ENCODE measurements at places on chromosomes 4 and X.

DNA sequence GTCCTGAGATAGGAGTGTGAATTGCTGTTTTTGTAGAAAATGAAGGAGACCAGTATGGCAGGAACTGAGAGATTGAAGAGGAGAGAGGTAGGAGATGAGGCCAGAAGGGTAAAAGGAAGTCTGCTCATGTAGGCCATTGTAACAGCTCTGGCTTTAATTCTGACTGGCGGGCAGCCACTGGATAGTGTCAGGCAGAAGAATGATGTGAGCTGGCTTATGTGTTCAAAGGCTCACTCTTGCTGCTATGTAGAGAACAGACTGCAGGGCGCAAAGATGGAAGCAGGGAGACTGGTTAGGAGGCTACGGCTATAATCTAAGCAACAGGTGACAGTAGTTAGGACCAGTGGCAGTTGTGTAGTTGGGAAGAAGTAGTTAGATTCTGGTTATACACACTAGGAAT is 160.2 kb upstream of the FGF13 start:
- H3K36me3 ChIP-seq = no peaks in the 10 kb centered on the region
- no peaks in the 10 kb centered on the region for H3K27me3 ChIP-seq
- DNase-seq = no peak
- H3K4me3 ChIP-seq = no peak overlapping the region

DNA sequence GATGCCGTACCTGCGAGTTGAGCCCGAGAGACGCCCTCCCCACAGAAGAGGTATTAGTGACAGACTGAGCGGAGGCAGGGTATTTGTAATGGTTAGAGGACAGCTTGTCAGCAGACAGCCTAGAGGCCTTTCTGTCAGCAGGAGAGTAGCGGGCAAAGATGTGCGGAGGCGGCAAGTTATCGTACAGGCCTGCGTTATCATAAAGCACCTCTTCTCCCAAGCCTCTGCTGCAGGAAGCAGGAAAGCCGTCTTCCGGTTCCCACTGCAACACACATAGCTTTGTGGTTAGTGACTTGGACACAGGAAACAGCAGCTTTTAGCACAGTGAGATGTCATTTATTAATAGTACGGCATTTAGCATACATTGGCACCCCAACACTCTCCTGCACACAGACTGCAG is 158.3 kb downstream of the AFAP1 start:
- H3K27ac ChIP-seq = no peak overlapping the region
- H3K4me3 ChIP-seq = no peak overlapping the region
- H3K4me1 ChIP-seq = no peaks in the 10 kb centered on the region
- H3K27me3 ChIP-seq = no peaks in the 10 kb centered on the region

- H3K4me1 ChIP-seq = no peaks in the 10 kb centered on the region
- no peak for DNase-seq
- no peak overlapping the region for H3K27ac ChIP-seq
Measured at GRCh38 chr4:27288496-27288895, 427.9 kb downstream of the STIM2 start.

- no peak overlapping the region for H3K27ac ChIP-seq
- DNase-seq = no peak
- no peaks in the 10 kb centered on the region for H3K36me3 ChIP-seq
- H3K4me3 ChIP-seq = no peak overlapping the region
- no peaks in the 10 kb centered on the region for H3K27me3 ChIP-seq
Measured at GRCh38 chr4:84220990-84221389, 278.1 kb downstream of the NKX6-1 start.

- DNase-seq = peak; percentile 57
- H3K36me3 ChIP-seq = no peaks in the 10 kb centered on the region
- H3K27me3 ChIP-seq = no peaks in the 10 kb centered on the region
- H3K4me1 ChIP-seq = no peaks in the 10 kb centered on the region
- no peak overlapping the region for H3K4me3 ChIP-seq
Measured at GRCh38 chrX:21985332-21985777, 44.8 kb downstream of the SMS start.

- H3K27ac ChIP-seq = no peak overlapping the region
- H3K4me3 ChIP-seq = no peak overlapping the region
- H3K27me3 ChIP-seq = no peaks in the 10 kb centered on the region
- H3K4me1 ChIP-seq = peaks cover 4% of the 10 kb centered on the region
- peak; percentile 10 for DNase-seq
Measured at GRCh38 chr4:2835978-2836377, 7.7 kb upstream of the ADD1 start.

DNA sequence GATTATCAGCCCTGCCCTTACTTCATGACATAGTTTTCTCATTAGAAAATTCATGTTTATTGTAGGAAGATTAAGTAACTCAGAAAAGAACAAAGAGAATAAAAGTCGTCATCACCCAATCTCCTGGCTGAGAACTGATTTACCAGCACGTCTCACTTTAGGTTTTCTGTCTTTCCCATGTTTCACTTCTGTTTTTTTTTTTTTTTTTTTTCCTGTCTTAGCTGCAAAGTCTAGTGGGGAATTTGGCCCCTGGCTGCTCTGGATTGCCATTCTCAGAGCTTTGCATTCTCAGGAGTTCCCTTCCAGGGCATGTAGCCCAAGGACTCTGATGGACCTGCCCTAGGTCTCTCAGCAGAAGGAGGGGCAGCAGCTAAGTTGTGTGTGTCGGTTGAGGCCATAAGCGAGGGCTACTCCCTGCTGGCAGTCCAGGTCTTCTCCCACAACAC is 57.8 kb downstream of the TMEM131L start:
- no peaks in the 10 kb centered on the region for H3K36me3 ChIP-seq
- peak overlapping the region; percentile 38 for H3K27ac ChIP-seq
- peak; percentile 57 for DNase-seq
- no peak overlapping the region for H3K4me3 ChIP-seq
- H3K27me3 ChIP-seq = no peaks in the 10 kb centered on the region

DNA sequence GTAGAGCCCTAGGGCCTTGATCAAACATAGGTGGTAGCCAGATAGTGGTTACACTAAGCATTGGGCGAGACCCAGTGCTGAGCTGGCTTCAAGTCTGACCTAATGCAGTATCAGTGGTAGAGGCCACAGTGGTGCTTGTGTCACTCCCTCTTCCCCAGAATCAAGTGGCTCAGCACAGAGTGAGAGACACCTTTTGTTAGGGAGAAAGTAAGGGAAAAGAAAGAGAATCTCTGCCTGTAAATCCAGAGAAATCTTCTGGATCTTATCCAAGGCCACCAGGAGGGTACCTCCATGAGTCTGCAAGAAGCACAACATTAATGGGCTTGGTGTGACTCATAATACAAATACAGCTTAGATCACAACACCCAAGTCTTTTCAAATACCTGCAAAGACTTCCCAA is 117.7 kb upstream of the SLC6A14 start:
- no peaks in the 10 kb centered on the region for H3K4me1 ChIP-seq
- DNase-seq = no peak
- no peak overlapping the region for H3K27ac ChIP-seq
- no peaks in the 10 kb centered on the region for H3K36me3 ChIP-seq
- H3K4me3 ChIP-seq = no peak overlapping the region

GRCh38 chr4:69858690-69859089 is 1.3 kb downstream of the SULT1E1 start:
- no peaks in the 10 kb centered on the region for H3K36me3 ChIP-seq
- peaks cover 15% of the 10 kb centered on the region for H3K4me1 ChIP-seq
- H3K27ac ChIP-seq = no peak overlapping the region
- H3K4me3 ChIP-seq = no peak overlapping the region
- peak; percentile 18 for DNase-seq

GRCh38 chr4:77045490-77045889 is 30.3 kb downstream of the CCNI start:
- no peak overlapping the region for H3K27ac ChIP-seq
- no peak for DNase-seq
- H3K27me3 ChIP-seq = no peaks in the 10 kb centered on the region
- no peaks in the 10 kb centered on the region for H3K4me1 ChIP-seq
- no peak overlapping the region for H3K4me3 ChIP-seq

DNA sequence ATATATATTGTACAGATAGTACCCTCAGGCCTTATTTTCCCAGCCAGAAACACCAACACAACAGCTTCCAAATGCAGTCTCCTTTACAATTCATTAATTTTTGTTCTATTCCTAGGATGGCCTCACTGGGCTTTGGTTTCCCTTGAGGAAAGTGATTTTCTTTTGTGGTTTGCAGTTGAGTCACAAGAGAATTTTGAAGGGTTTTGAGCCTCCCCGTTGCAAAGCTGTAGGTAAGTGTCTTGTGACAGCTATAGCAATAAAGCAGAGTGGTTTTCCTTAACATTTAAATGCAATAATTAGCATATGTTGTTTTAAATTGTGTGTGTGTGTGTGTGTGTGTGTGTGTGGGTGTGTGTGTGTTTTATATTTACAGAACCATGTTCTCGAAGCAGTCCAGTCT is 54.1 kb upstream of the WDR17 start:
- H3K4me1 ChIP-seq = no peaks in the 10 kb centered on the region
- H3K27me3 ChIP-seq = no peaks in the 10 kb centered on the region
- DNase-seq = no peak
- H3K27ac ChIP-seq = no peak overlapping the region
- H3K4me3 ChIP-seq = no peak overlapping the region

DNA sequence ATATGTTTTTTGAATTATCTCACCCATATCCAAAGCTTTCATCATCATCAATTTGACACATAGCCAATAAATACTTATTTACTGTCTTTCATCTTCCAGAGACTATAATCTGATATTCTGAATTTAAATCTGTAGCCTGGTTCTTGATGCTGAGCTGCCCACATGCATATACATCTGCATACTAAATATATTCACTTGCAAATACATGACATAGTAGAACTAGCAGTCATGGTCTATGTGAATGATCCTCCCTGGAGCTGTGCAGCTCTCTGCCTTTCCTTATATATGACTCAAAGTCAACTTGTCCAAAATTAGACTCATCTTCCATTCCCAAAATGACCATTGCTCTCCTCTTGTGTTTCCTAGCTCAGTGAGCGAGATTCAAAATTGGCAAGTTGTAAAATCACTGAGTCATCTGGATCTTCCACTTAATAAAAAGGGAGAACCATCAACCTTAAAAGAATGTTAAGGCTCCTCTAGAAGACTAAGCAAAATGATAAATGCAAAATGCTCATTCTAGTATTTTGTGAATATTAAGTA is 448.2 kb downstream of the PPARGC1A start:
- H3K4me1 ChIP-seq = no peaks in the 10 kb centered on the region
- H3K4me3 ChIP-seq = no peak overlapping the region
- no peaks in the 10 kb centered on the region for H3K36me3 ChIP-seq
- no peak overlapping the region for H3K27ac ChIP-seq

GRCh38 chr4:98627531-98628257 is 30.7 kb downstream of the TSPAN5 start:
- H3K4me1 ChIP-seq = peaks cover 13% of the 10 kb centered on the region
- no peak overlapping the region for H3K4me3 ChIP-seq
- H3K27me3 ChIP-seq = no peaks in the 10 kb centered on the region
- H3K27ac ChIP-seq = no peak overlapping the region

- DNase-seq = no peak
- peaks cover 15% of the 10 kb centered on the region for H3K4me1 ChIP-seq
- H3K36me3 ChIP-seq = no peaks in the 10 kb centered on the region
- no peak overlapping the region for H3K27ac ChIP-seq
- no peaks in the 10 kb centered on the region for H3K27me3 ChIP-seq
Measured at GRCh38 chr4:103092245-103092644, 7.4 kb downstream of the BDH2 start.

- no peak for DNase-seq
- H3K4me1 ChIP-seq = peaks cover 14% of the 10 kb centered on the region
- no peak overlapping the region for H3K4me3 ChIP-seq
- H3K27me3 ChIP-seq = no peaks in the 10 kb centered on the region
Measured at GRCh38 chrX:53072418-53073114, 9.6 kb upstream of the TSPYL2 start.

DNA sequence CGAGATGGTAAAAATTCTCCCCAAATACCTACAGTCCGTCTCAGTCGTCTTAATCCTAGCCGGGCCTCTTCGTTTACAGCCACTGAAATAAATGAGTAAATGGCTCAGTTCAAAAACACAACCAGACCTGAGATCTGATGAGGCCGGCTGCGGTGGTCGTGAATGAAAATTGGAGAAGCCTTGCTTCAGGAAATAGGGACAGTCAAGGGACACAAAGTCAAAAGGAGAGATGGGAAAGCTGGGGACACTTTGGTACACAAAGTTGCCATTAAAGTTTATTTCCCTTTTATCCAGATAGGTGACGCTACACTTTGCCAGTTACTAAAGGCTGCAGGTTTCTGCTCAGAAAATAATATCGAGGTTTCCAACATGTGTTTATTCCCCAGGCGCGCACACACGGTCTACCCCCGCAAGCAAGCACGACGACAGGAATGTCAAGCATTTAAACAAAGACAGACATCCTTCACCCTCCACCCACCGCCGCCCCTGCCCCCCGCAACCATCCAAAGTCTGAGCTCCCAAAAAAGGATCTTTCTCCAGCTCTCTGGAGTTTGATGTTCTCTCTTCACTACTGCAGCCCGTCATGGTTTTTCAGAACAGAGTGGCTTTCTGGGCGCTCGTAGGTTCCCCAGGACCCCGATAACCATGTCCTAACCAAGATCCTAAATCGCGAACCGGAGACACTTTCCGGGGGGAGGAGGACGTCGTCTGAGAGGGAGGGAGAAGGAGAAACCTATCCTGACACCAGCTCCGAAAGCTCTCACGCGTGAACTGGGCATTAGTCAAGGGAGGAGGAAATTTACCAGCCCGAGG is 1.3 kb upstream of the PCDH7 start:
- no peak overlapping the region for H3K27ac ChIP-seq
- DNase-seq = no peak
- peaks cover 56% of the 10 kb centered on the region for H3K4me1 ChIP-seq
- peaks cover 35% of the 10 kb centered on the region for H3K27me3 ChIP-seq
- no peak overlapping the region for H3K4me3 ChIP-seq
- no peaks in the 10 kb centered on the region for H3K36me3 ChIP-seq

GRCh38 chr4:81577392-81577791 is 105.7 kb upstream of the RASGEF1B start:
- H3K27ac ChIP-seq = no peak overlapping the region
- no peaks in the 10 kb centered on the region for H3K4me1 ChIP-seq
- H3K36me3 ChIP-seq = no peaks in the 10 kb centered on the region
- no peaks in the 10 kb centered on the region for H3K27me3 ChIP-seq
- no peak overlapping the region for H3K4me3 ChIP-seq
- DNase-seq = no peak

- no peak overlapping the region for H3K27ac ChIP-seq
- no peak overlapping the region for H3K4me3 ChIP-seq
- H3K27me3 ChIP-seq = no peaks in the 10 kb centered on the region
- DNase-seq = no peak
- H3K36me3 ChIP-seq = no peaks in the 10 kb centered on the region
Measured at GRCh38 chrX:18755651-18756050, 48.2 kb downstream of the PPEF1 start.

GRCh38 chrX:132444936-132445335 is 43.9 kb downstream of the MBNL3 start:
- no peak overlapping the region for H3K27ac ChIP-seq
- no peak for DNase-seq
- no peaks in the 10 kb centered on the region for H3K27me3 ChIP-seq
- H3K36me3 ChIP-seq = no peaks in the 10 kb centered on the region
- H3K4me1 ChIP-seq = no peaks in the 10 kb centered on the region
- H3K4me3 ChIP-seq = no peak overlapping the region

Measured in body of pancreas (tissue), 4 donors.